ENCODE measurements at places on chromosomes 5 and 9.

DNA sequence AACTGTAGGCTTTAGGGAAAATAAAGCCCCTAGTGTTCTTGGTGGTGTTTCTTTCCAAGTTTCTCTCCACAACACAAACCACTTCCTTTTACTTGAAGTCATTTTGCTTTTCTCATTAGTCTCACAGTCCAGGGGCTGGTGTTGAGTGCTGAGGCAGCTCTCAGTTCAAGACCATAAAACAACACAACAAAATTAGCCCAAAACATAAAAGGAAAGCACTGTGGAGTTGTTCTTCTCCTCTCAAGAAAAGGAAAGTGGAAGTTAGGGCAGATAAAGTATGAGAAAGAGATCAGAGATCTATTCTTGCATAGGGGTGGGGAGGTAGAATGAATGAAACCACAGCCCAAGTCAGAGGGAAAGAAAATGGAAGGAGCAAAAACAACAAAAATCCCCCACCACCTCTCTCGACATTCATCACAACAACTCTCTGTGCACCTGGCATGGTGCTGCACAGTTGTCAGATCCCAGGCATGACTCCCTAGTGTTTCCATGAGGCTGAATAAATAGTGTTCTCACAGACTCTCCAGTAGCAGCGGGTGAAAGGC is 569.9 kb downstream of the RAB3C start:
- DNase-seq = no peak

GRCh38 chr5:81785322-81785721 is 34.4 kb upstream of the SSBP2 start:
- DNase-seq = no peak

- no peak for DNase-seq
Measured at GRCh38 chr9:20636888-20637440, 14.7 kb upstream of the MLLT3 start.

DNA sequence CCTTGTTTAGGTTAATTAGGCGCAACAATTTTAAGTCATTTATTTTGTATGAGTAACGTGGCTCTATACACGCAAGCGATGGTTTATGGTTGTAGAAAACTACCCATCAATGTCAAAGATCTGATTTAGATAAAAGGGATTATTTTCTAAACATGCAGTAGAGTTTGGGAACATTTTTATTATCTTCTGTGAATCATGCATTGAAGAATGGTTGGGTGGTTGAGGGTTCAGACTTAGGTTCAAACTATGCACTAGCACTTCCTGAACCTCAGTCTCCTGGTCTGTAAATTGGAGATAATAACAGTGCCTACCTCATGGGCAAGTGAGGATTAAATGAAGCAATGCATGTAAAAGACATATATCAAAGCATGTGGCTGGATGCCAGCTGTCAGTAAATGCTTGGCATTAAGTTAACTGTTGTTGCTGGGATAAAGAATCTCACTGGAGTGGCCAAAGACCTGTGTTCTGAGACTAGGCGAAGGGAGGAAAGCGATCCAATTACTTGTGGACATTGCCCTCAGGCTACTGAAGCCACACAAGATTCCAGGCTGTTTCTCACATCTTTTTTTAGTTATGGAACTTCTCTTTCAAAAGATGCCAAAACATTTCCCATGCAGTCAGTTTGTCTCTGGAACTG is 1.1 kb upstream of the OTULINL start:
- no peak for DNase-seq

GRCh38 chr9:109969011-109969410 is 189.0 kb downstream of the PALM2AKAP2 start:
- DNase-seq = no peak

- DNase-seq = no peak
Measured at GRCh38 chr5:10031817-10032216, 217.9 kb downstream of the ATPSCKMT start.

- DNase-seq = no peak
Measured at GRCh38 chr5:119356612-119357188, 881 bp downstream of the TNFAIP8 start.

DNA sequence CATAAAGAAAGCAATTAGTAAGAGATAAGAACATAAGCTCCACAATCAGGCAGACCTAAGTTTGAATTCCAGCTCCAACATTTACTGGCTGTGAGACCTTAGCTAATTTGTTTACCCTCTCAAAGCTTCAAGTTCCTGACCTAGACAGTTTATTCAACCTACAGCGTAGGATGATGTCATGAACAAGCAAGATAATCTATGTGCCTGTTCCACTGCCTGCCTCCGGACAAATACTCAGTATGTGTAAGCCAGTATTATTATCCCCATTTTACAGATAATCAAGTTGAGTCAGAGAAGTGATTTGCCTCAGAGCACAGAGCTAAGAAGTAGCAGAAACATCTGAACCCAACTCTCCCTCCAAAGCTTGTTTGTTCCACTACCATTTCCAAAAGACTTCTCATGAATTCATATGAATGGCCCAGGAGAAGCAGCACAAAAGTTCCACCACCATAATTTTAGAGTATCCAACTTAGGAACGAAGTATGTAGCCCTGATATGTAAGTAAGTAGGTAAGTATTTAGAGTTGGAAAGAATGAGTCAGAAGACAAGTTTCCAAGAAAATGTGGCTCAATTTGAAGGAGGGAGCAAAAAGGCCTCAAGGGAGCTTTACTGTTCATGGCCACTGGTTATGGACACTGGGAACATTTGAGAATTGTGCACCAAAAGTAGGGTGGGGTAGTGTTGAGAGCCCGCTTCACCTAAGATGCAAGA is 398.2 kb downstream of the NFIB start:
- DNase-seq = no peak

- DNase-seq = no peak
Measured at GRCh38 chr9:112505607-112506006, 19.0 kb downstream of the KIAA1958 start.

All from stimulated activated CD4-positive, alpha-beta T cell treated with anti-CD3 and anti-CD28 coated beads, Interleukin-15, amount 100 ng/mL, for 1 hour (primary cell).